ENCODE measurements at places on chromosomes 6 and 20.

DNA sequence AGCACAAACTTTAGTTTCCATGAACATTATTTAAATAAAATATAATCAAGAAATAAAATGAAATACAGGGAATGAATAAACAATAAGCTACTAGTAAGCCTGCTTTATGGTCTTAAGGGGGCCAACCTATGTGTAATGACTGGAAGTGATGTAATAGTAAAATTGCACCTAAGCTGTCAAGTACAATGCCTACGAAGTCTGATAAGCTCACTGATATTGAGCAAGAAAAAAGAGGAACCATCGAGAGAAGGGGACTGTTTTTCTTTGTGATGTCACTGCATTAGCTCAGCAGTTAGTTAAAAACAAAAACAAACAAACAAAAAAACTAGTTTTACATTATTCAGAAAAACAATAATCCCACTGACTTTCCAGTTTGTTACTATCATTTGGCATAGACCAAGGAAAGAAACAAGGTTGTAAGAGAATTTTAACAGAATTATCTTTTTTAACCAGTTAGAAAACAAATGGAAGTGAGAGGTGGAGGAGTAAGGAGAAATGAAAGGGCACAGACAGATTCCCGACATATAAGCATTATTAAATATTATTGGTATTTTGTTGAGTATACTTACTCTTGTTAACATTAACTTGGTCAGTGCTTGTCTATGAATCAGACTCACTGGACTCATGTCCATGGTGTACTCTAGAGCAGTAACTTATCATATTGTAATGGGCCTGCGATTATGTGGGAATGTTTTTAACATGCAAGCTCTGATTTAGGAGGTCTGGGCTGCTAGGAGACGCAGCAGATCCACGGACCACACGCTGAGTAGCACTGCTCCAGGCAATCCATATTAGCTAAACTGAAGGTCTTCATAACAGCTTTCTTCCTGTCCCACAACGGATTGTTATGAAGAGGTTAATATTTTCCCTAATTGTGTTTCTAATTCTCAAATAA, 99.6 kb upstream of the HMGCLL1 start:
- DNase-seq: no peak

- no peak for DNase-seq
Observed at GRCh38 chr20:4304601-4305000, 289.2 kb upstream of the RNF24 start.

DNA sequence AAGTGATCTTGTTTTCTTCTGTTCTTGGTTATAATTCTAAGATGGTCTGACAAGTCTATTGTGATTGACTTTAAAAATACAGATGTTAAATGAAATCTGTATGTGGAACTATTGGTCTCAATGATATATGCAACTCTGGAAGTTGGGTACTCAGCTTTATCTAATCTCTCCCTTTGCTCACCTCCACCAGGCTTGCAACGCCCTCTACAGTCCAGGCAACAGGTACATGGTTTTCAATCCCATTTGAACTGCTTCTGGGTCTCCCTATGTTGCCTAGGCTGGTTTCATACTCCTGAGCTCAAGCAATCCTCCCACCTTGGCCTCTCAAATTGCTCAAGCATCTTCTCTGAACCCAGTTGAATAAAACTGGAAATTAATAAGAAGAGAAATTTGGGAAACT, 25.6 kb upstream of the HLA-DQB1 start:
- peak; percentile 55 for DNase-seq

DNA sequence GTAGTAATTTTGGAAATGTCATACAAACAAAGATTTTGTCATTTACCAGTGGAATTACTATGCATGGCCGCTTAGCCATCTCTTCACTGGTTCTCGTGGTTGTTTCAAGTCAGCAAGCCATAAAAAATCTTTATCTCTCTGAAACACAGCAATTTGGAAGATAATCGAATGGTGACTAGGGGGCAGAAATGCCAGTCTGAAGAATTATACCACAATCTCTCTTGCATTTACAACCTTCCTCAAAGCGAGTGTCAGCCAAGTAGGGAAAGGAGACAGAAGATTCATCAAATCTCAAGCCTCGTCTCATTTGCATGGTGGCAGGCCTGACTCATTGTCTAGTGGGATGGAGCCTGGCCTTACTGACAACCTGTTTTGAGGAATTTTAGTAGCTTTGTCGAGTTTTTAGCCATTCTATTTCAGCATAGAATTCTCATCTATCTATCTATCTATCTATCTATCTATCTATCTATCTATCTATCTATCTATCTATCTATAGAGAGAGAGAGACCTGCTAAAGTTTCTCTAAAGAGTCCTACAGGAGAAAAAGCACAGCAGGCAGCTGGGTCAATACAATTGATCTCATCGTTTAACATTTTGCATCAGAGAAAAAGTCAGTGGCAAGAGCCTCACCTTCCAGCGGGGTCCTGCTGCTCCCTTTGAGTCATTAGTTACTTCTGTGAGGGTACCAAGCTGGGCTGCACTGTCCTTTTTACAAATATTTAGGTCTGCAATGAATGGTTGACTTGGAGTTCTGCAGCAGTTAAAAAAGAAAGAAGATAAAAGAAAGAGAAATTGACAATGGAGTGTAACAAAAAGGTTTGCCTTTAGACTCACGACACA, 572.8 kb downstream of the TFAP2A start:
- DNase-seq: no peak

DNA sequence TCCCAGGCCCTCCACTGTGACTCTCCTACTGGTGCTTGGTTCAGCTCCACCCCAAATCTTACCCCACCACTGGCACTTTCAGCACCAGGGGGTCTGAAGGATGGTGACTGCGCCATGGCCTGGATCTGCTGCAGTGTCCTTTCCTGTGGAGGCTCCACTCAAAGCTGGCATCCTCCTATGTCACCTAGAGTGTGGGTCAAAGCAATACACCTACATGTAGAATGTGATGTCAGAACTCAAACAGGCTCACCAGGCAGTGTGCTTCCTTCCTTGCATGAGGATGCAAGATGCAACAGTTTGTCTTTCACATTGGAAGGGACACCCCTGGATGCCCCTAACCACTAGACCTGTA, 32.8 kb upstream of the MICB start:
- no peak for DNase-seq

- no peak for DNase-seq
Observed at GRCh38 chr20:13777171-13777601, 7.5 kb downstream of the ESF1 start.

DNA sequence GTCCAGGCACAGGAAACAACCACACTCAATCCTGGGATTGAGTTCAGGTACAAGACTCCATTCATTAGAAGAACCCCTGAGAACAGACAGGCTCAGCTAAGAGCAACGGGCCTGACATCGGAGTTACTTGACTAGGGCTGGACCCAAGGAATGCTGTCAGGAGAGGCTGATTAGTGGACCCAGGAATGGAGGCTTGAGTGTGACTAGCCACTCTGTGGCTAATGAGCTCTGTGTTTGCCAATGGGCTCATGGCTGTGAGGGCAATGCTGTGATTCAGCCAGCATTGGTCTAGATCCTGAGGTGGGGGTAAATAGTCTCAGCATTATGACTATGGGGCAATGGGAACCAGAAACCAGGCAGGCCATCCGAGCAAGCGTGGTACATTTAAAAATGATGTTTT, 71.8 kb downstream of the RIOK1 start:
- no peak for DNase-seq

DNA sequence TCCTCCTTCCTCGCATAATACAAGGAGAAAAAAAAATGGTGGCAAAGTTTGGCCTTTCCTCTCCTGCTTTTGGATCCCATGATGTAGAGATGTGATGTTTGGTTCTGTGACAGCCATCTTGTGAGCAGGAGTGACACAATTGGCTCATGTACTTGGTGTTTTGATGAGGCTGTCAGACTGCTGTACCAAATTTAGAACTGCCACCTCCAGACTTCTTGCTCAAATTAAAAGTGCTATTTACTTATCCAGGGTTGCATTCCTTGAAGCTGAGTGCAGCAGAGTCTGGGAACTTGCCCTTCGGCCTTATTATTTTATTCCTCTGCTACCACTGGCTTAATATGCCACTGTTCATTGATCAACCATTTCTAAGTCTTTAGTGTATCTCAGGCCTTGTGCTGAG, 21.9 kb downstream of the BCAS1 start:
- no peak for DNase-seq

- no peak for DNase-seq
Observed at GRCh38 chr6:95882371-95882770, 133.4 kb upstream of the FUT9 start.

GRCh38 chr20:44185574-44185973, 1.4 kb downstream of the JPH2 start:
- no peak for DNase-seq

- no peak for DNase-seq
Observed at GRCh38 chr6:137792160-137793033, 74.7 kb upstream of the TNFAIP3 start.

Data from activated CD4-positive, alpha-beta T cell treated with anti-CD3 and anti-CD28 coated beads, Interleukin-2, amount 50 U/mL, for 4 hours (primary cell).